Kidney epithelial cell (primary cell): ENCODE measurements at places on chromosomes 6 and 20. TPM values are rescaled to one million over a fixed set of nuclear protein-coding genes. Genes with fewer than 3 reads are reported as not detected.

HSF2 gene
- total RNA-seq: 17.3 and 18.2 TPM in 2 replicates

OR2B6 gene
- total RNA-seq: not detected in 2 replicates

FNDC11 gene
- 0.68 and 1.1 TPM in 2 replicates for total RNA-seq

SGK2 gene
- 0.54 and 1.2 TPM in 2 replicates for total RNA-seq

TRIM38 gene
- 4.5 and 4.7 TPM in 2 replicates for total RNA-seq

EBF4 gene
- 8.1 and 9.7 TPM in 2 replicates for total RNA-seq

PPP1R16B gene
- 0.13 and 0.14 TPM in 2 replicates for total RNA-seq

DNA sequence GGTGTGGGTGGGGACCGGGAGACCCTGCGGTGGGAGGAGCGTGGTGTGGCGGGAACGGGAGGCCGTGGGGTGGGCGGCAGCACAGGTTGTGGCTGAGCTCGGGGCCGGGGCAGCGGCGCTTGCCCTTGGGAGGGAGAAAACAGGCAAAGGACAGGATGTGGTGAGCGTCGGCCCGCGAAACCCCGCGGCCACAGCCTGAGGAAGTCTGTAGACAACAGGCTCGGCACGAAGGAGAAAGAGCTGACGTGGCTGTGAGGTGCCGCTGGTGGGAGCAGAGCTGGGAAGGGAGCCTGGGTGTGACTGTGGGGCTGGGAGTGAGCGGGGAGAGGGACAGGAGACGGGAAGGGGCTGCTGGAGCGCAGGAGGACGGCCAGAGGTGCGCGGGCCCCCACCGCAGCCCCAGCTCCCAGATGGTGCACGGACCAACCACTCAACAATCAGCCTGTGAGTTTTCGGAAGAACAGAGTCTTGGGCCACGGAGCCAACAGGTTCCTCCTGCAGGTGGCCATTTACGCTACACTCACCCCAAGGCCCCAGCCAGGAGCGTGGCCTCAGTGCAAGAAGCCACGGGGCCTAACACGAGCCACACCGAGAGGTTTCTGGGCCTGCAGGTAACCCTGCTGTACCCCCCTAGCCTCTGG is 202.8 kb downstream of the DLL1 start:
- DNase-seq: no peak

DNA sequence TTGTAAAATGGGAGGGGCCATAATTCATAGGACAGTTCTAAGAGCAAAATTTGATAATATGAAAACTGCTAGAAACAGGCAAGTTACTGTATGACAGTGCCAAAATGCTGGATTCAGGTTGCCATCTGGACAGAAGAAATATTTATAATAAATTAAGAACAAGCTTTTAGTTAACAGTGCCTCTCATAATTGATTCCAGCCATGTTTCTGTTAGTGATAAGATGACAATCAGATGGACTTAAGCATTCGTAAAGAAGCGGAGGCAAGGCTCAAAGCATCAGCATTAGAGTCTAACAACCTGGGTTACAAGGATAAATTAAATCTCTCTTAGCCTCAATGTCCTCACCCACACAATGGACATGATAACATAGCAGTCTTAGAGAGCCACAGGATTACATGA is 61.0 kb downstream of the SESN1 start:
- DNase-seq: no peak

DNA sequence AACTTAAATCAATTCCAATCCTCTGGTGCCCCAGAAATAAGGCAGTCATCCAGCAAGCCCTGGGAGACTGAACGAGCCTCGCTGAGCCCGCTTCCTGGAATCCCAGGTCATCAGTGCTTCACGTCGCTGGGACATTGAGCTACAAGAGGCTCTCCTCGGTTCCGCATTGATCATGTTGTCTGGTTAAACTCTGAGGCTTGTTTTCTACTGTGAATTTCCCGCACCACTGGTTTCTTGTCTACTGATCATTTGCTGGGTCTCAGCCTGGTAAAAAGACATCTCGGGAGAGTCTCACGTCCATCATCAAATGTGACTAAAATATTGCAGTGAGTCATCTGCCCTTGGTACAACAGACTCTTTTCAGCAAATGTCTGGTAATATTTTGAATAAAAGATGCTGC is 569.2 kb downstream of the QKI start:
- DNase-seq: no peak

GRCh38 chr6:17156112-17156921 is 54.5 kb downstream of the STMND1 start:
- DNase-seq: peak; percentile 48

- DNase-seq: no peak
Measured at GRCh38 chr20:49214571-49214970, 4.6 kb upstream of the DDX27 start.

DNA sequence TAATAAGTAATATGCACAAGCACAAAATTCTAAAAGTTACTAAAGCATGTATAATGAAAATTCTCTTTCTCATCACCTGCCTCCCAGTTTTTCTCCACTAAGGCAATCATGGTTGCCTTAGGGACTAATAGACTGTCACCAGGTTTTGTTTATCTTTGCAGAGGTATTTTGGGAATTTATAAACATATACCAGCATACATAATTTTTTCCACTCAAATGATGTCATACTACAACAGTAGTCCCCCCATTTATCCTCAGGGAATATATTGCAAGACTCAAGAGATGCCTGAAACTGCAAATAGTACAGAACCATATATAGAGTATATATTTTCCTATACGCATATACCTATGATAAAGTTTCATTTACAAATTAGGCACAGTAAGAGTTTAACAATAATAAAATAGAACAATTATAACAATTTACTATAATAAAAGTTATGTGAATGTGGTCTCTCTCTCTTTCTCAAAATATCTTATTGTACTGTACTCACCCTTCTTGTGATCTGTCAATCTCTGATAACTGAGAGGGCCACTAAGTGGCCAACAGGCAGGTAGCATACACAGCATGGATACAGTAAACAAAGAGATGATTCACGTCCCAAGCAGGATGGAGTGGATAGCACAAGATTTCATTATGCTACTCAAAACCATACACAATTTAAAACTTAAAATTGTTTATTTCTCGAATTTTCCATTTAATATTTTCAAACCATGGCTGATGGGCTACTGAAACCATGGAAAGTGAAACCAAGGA is 19.7 kb downstream of the RBL1 start:
- no peak for DNase-seq

GRCh38 chr6:163413345-163414116 is 987 bp upstream of the QKI start:
- DNase-seq: peak; percentile 69

DNA sequence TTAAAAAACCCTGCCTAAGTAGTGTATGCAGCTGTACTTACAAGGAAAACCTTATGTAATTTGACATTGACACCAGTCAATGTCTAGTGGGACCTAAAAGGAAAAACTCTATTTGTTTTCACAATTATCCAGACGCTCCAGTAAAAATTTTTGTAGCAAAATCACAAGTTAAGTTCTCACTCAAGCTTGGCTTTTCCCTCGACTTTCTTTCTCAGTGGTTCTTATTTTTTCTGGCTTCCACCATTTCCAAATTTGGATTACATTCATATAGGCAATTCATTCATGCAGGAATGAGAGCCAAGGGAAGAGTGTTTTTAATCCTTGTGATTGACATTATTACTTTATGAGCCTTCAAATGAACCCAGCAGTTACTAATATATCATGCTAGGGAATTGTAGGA is 66.0 kb upstream of the ADGRG6 start:
- DNase-seq: no peak

GRCh38 chr6:128295670-128296069 is 224.7 kb downstream of the PTPRK start:
- DNase-seq: no peak

DNA sequence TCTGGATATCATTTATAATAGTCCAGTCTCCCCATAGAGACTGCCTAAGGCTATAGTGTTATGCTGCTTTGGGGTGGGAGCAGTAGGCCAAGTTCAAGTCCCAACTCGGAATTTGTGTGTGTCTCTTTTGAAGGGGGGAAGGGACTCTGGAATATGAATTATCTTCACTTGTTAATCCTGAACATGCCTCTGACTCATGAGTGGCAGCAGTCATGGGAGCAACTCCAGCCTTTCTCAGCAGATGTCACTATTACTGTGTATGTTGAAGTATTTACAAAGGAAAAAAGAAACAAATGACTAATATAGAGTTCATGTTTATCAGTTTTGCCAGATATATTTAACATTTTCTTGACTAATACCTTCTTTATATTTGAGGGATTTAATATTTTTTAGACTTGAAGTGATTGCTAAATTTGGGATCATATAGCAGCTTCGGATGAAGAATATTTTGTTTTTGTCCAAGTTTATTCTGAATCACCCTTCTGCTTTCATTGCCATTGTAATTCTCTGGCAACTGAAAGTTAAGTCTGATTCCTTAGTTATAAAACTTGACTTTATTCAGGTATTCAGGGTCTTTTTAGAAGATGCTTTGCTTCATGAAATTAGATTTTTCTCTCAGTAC is 23.4 kb downstream of the FAM217A start:
- DNase-seq: peak; percentile 54

- DNase-seq: no peak
Measured at GRCh38 chr6:109373762-109374161, 8.5 kb downstream of the CD164 start.

DNA sequence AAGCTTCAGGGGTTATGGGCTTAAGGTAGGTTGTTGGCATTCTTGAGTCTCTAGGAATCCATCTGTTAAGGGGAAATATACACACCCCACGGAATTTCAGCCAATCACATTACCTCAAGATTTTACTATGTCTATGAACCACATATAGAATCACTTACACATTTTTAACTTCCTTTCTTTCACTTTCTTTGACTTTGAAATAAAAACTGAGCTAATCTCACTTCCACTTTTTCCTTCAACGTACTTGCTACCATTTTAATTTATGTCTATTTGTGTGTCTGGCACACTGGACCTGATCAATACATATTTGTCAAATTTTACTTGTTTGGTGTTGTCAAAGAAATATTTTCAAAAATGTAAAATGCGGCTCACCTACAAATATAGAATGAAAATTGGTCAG is 545.4 kb upstream of the JAG1 start:
- DNase-seq: no peak

DNA sequence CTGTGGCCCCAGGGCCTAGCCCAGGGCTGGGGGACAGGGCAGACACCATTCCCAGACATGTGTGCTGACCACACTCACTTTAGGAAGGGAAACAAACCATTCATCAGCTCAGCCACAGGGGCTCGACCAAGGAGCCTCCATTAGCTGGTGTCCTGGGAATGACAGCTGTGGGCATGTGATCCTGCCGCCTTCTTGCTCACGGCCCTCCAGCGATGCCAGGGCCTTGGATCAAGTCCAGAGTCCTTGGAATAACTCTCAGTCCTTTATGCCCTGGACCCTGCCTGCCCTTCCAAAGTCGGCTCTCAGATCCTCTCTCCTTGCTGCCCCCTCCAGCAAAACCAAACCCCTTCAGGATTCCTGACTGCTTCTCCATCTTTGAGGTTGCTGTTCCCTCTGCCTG is 165.0 kb upstream of the RNF24 start:
- no peak for DNase-seq

GRCh38 chr20:61762167-61762710 is 303.4 kb downstream of the TAF4 start:
- DNase-seq: no peak

DNA sequence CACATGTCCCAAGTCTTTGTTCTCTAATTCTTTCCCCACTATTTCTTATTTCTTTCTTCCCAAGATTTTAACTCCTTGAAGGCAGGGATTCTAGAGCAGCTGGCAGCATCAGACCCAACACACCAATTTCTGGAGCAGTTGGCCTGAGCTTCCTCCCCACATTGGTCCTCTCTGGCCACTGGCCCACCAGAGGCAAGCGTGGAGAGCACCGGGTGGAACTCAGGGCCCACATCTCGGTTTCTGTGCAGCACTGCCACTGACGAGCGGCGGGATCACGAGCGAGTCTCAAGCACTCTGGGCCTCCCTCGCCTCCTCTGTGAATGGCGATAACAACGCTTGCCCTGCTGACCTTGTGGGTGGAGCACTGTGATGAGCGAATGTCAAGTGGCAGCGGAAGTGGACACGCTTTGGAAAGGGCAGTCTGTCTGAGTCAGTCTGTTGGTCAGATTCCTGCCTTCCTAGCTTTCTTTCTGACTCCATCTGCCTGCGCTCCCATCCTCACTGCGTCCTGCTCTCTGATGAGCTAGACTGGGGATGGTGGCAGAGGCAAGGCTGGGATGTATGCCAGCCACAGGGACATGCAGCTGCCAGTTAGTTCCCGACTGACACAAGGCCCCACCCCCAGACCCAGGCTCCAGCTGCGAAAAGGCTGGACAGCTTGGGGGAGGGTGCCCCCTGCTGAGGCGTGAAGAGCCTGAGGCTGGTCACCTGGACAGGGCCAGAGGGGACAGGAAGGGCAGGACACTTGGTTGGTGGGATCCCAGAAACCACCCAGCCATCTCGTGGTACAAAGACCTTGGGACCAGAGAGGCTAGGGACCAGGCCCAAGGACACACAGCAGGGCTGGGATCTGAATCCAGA is 4.5 kb upstream of the SPDEF start:
- DNase-seq: no peak

- no peak for DNase-seq
Measured at GRCh38 chr6:154138793-154139192, 99.8 kb downstream of the OPRM1 start.

GRCh38 chr20:56689852-56690485 is 60.9 kb downstream of the TFAP2C start:
- DNase-seq: no peak

DNA sequence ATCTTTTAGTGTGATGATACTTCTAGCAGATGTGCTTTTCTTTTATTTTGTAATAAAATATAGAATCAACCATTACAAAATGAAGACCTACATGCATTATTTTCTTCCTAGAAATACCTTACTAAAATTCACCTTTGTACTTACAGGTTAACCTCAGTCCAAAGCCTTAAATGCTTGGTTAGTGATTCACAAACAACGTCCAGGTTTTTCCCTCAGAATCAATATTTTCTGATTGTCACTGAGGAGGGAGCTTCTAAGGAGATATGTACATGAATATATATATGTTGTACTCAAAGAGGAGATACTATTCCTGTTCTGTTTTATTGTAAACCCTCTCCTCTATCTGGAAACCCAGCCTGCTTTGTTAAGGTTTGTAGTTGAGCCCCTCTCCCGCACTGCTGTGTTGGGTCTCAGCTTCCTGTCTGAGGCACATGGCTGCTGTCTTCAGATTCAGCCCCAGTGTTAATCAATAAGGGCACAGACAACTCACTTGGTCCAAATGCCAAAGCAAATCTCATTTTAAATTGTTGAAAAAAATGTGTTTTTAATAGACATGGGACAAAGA is 33.9 kb upstream of the HS3ST5 start:
- DNase-seq: no peak
